ENCODE measurements at places on chromosomes 13 and 19. TPM values are rescaled to one million over a fixed set of nuclear protein-coding genes. Genes with fewer than 3 reads are reported as not detected.

Gene SERP2
- 0.85 TPM for total RNA-seq

Gene ZNF135
- 3.7 TPM for total RNA-seq

Gene ZNF582
- total RNA-seq, result 0.43 TPM

DNA sequence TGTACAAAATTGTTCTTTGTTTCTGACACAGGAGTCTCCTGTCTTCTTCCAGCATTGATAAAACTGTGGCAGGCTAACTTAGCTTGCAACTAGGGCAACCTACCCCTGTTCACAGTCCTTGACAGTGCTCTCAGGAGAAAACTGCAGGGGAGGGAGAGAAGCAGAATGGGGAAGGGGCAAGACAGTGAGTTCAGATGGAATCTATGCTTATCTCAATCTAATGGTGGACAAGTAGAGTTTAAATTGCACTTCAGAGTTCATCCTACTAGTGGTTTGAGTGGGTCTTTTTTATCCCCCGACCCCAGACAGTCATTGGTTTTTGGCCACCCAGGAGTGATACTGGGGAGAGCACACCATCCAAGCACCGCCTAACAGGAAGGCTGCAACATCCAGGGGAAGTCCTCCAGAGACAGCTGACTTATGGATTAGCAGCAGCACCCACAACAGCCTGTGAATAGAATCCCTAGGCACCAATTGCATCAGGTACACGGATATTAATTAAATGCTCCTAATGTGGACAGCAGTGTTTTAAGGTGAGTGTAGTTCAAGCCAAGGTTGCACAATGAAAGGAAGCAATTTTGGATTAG, 236.6 kb downstream of the NHLRC3 start:
- no peak for DNase-seq

GRCh38 chr13:113080901-113081521, 24.6 kb upstream of the F7 start:
- no peak for DNase-seq

GRCh38 chr13:33353210-33353609, 67.7 kb upstream of the STARD13 start:
- peak; percentile 78 for DNase-seq

DNA sequence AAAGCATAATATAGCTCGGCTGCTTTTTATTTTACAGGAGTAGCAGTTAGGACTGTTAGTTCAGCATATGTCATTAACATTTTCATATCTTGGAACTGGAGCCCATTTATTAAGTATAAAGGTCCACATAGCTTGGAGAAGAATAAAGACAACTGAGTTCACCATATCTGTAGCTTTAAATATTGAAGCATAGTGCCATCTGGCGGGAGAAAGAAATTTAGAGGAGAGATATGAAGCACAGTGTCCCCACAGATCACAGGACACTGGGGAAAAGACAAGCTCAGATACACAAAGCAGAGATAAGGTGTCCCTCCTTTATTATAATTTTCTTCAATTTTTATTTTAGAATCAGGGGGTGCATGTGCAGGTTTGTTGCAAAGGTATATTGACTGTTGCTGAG, 104.7 kb upstream of the FREM2 start:
- no peak for DNase-seq

GRCh38 chr13:73467125-73467524, 408.3 kb downstream of the KLF5 start:
- no peak for DNase-seq
